ENCODE measurements at places on chromosomes 2 and 18. TPM values are rescaled to one million over a fixed set of nuclear protein-coding genes. Genes with fewer than 3 reads are reported as not detected.

Gene ALPG
- not detected for total RNA-seq

Gene CDK15
- 4.5 TPM for total RNA-seq

Gene INPP5D
- 0.98 TPM for total RNA-seq

Gene SERPINB5
- not detected for total RNA-seq

Gene LBX2
- total RNA-seq = 3.0 TPM

Gene GPR17
- total RNA-seq = not detected

Gene DTNB
- total RNA-seq = 11.7 TPM

Gene GALR1
- not detected for total RNA-seq

Gene CAVIN2
- 24.1 TPM for total RNA-seq

Gene TNS1
- total RNA-seq = 54.5 TPM

Gene EXOC6B
- 28.4 TPM for total RNA-seq

Gene EN1
- total RNA-seq = 0.63 TPM

Gene MERTK
- total RNA-seq = 0.65 TPM

Gene CFAP65
- total RNA-seq = not detected

Gene NRP2
- 11.2 TPM for total RNA-seq

Gene NEB
- 0.41 TPM for total RNA-seq

Gene IL36RN
- not detected for total RNA-seq

Gene BOLL
- total RNA-seq = not detected

Gene AOX1
- 23.6 TPM for total RNA-seq

Gene METAP1D
- total RNA-seq = 4.0 TPM

Gene ANKRD36B
- 49.8 TPM for total RNA-seq

Gene FKBP1B
- 3.5 TPM for total RNA-seq

Gene TMEM200C
- total RNA-seq = 0.33 TPM

Gene PMAIP1
- total RNA-seq = 18.2 TPM

Gene TRPM8
- total RNA-seq = not detected

Gene APCDD1
- total RNA-seq = 0.09 TPM

Gene SOWAHC
- 9.3 TPM for total RNA-seq

Gene NYAP2
- not detected for total RNA-seq

Gene TMEM17
- total RNA-seq = 4.4 TPM

Gene ROCK2
- total RNA-seq = 92.9 TPM

Gene ANO7
- 1.1 TPM for total RNA-seq

Gene GPR45
- not detected for total RNA-seq

Gene DIPK1C
- not detected for total RNA-seq

Gene SKA1
- total RNA-seq = 3.0 TPM

Gene NPAS2
- 5.4 TPM for total RNA-seq

Gene SPATA3
- total RNA-seq = not detected

Gene PLGLB2
- not detected for total RNA-seq

Gene ANKRD30BL
- total RNA-seq = 0.16 TPM

Gene CERKL
- total RNA-seq = not detected

Gene GCG
- not detected for total RNA-seq

Gene KYNU
- total RNA-seq = 1.3 TPM

Gene FZD7
- 35.8 TPM for total RNA-seq

Gene C2orf78
- total RNA-seq = not detected

Gene SLC23A3
- 1.6 TPM for total RNA-seq

Gene ATP6V1C2
- not detected for total RNA-seq

Gene POLR1A
- total RNA-seq = 29.4 TPM

Gene LIMS3
- 6.1 TPM for total RNA-seq

Gene SP5
- total RNA-seq = not detected

Gene TUBA3E
- total RNA-seq = not detected

Gene VWC2L
- not detected for total RNA-seq

Gene ATIC
- 28.0 TPM for total RNA-seq

Gene ACTG2
- total RNA-seq = 2.4 TPM

Gene RGPD4
- total RNA-seq = 0.16 TPM

Gene GRP
- not detected for total RNA-seq

Gene EPB41L5
- 16.8 TPM for total RNA-seq

Gene RAB3GAP1
- total RNA-seq = 80.0 TPM

Data from fibroblast of the aortic adventitia (primary cell).